ENCODE measurements at places on chromosomes 1 and 21.
A peak's percentile ranks its signal among the peaks of the same experiment; 100 is the strongest.

DNA sequence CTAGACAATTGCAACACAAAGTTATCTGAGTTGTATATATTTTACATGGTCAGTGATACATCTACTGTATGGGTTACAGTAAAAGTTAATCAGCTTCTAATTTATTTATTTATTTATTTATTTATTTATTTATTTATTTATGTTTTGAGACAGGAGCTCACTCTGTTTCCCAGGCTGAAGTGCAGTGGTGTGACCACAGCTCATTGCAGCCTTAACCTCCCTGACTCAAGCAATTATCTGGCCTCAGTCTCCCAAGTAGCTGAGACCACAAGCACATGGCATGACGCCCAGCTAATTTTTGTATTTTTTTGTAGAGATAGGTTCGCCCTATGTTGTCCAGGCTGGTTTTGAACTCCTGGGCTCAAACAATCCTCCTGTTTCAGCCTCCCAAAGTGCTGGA lies 241.6 kb downstream of the PTPRC start:
- DNase-seq, result no peak

GRCh38 chr1:152023221-152023620 lies 13.6 kb downstream of the S100A11 start:
- DNase-seq, result no peak

DNA sequence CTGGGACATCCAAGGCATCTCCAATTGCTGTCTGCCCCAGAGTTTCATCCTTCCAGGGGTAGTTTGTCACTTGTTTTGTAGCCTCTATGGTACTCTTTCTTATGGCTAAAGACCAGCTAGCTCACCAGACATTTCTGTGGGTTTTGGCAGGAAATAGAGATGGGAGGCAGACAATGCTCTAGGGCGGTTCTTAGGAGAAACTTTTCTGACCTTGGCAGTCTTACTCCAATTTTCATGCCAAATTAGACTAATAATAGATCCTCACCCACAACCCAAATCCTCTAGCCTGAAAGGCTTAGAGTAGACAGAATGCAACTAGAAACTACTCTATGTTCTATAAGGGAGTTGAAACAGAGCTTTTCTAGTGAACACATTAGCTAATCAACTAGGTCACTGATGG lies 69.8 kb downstream of the LRIG2 start:
- no peak for DNase-seq

- peak; percentile 92 for DNase-seq
Measured at GRCh38 chr1:234963180-234963903, 165.3 kb downstream of the TOMM20 start.

GRCh38 chr1:97174039-97174704 lies 452.6 kb downstream of the PTBP2 start:
- no peak for DNase-seq

DNA sequence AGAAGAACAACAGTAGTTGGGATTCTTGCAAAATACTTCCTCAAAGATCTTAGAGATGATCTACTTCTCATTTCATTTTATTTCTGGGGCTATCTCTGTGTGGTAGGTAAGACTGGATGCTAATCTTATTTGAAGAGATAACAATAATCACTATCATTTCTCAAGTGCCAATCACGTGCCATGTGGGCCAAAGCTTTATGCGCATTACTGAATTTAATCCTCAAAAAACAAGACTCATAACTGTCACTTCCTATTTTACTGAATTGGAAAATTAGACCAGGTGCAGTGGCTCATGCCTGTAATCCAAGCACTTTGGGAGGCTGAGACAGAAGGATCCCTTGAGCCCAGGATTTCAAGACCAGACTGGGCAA lies 121.7 kb downstream of the KCNN3 start:
- DNase-seq, result no peak

DNA sequence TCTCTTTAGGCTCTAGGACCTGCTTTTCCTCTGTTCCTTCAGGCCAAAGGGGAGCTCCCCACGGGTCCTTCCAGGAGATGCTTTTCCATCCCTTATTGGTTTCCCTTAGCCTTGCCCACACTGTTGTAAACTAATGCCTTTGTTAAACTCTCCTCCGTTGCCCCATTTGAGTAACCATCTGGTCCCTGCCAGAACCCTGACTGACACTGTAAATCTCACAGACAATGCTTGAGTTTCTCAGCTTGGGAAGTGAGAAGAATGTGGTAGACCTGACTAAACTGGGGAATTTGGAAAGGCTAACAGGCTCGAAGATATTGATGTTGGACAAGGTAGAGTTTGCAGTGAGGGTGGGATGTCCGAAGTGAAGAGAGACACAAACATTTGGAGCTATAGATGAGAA lies 11.4 kb downstream of the AKNAD1 start:
- no peak for DNase-seq

Measured in CD4-positive, alpha-beta T cell treated with Interferon gamma for 1 hour (primary cell).